SHP77 (cell line): ENCODE measurements at places on chromosomes 5 and 9.

DNA sequence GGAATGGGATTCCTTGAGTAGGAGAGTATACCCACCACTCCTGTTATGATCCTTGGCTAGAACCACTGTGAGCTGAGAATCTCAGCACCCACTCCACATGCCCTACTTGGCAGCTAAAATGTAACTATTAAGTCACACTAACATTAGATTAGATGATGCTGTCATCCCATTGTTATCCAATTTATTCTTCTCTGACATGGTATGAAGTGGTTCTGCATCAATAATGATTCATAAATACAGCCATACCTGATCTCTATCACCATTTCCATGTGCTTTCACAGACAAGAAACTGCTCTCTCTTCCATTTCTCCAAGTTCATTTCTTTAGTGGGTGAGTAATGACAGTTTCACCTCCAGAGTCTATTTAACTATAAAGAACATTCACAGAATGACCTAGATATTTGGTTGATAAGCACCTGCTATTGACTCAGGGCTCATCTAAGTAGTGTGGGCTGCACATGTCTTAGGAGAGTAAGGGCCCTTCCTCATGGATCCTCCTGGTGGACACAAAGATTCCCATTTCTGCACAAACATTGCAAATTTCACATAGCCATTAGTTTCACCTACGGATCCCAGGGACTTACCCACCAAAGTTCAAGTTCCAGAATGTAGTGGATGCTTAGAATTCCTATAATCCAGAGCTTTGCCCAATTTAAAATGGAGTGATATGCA, 187.9 kb downstream of the EBF1 start:
- no peak for DNase-seq

- no peak for DNase-seq
Observed at GRCh38 chr5:2130361-2130760, 247.6 kb upstream of the IRX4 start.

GRCh38 chr9:117074342-117074662, 340.6 kb downstream of the ASTN2 start:
- no peak for DNase-seq

- peak; percentile 43 for DNase-seq
Observed at GRCh38 chr9:124849801-124850200, 3.5 kb upstream of the WDR38 start.

DNA sequence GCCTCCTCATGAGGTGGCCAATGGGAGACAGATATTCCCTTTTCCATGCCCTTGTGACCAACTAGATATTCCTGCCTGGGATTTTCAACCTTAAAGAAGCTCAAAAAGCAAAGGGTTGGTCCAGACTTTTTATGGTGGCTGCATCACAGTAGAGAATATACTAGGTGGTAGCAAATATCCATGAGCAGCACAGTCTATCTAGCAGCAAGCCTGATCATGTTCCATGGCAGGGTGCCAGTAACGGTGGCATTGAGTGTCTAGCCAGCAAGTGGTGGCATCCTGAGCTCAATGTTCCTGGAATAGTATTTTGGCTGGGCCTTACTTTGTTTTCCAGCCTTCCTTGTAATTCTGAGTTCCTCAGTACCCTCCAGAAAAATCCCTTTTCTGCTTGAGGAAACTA, 25.8 kb downstream of the CDC25C start:
- peak; percentile 92 for DNase-seq
